ENCODE measurements at places on chromosomes 6 and 20.

GRCh38 chr6:90319979-90320685, 23.5 kb upstream of the BACH2 start:
- no peak for DNase-seq

GRCh38 chr6:82555801-82556200, 192.2 kb downstream of the TPBG start:
- DNase-seq = no peak

DNA sequence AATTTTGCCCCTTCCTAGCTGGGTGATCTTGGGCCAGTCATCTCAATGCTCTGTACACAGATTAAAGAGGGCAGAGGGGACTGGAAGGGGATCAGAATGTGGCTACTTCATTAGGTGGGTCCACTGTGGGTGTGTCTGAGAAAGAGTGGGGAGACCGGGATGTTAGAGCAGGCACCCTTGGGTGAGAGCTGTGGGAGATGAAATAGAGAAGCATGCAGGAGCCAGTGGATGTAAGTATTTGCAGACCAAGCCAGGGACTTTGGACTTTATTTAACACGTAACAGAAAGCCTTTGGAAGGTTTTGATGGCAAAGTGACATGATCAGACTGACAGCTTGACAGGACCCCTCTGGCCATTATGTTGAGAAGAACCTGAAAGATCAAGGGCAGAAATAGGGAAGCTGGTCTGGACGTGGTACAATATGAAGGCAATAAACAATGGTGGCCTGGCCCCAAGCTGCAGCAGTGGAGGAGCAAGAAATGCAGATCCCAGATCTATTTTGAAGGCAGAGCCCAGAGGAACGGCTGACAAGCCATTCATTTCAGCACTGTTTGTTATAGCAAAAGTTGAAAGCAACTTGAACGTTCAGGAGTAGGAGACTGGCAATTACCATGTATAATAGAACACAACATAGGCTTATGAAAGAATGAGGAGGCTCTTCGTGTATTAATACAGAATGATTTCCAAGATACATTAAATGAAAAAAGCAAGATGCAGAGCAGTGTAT, 82.5 kb upstream of the ZNFX1 start:
- no peak for DNase-seq

DNA sequence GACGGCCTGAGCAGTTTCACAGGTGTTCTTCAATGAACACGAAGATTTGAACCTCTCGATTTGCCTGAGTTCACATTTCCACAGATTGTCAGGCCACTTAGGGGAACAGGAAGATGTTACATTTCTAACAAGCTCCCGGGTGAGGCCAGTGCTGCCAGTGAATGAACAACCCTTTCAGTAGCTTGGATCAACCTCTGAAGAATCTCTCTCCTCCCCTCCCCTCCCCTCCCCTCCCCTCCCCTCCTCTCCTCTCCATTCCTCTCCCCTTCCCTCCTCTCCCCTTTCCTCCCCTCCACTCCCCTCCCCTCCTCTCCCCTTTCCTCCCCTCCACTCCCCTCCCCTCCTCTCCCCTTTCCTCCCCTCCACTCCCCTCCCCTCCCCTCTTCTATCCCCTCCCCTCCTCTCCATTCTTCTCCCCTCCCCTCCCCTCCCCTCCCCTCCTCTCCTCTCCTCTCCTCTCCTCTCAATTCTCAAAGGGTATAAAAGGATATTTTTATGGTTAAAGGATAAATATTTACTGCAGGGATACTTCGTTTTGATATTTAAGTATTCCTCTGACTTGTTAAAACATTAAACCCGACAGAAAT, 114.1 kb upstream of the INSM1 start:
- DNase-seq = no peak

DNA sequence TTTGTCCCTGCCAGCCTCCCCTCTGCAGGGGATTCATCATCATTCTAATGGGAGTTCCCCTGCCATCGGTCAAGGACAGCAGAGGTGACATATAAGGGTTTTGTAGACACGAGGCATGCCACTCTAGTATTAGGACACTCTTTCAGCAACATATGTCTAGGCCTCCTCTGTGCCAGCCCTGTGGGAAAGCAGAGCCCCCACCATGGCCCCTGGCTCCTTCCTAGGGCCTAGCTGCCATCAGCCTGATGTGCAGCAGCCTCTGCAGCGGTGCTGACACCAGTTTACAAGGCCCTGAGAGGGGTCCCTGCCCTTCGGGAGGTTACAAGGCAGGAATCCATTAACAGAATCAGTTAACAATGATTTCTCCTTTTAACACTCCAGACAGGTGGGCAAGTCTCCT, 32.5 kb downstream of the TMEM242 start:
- DNase-seq = no peak

GRCh38 chr6:54267798-54268197, 40.4 kb upstream of the TINAG start:
- no peak for DNase-seq

All from AG04450 (cell line).